ENCODE measurements at places on chromosomes 3 and 15.

DNA sequence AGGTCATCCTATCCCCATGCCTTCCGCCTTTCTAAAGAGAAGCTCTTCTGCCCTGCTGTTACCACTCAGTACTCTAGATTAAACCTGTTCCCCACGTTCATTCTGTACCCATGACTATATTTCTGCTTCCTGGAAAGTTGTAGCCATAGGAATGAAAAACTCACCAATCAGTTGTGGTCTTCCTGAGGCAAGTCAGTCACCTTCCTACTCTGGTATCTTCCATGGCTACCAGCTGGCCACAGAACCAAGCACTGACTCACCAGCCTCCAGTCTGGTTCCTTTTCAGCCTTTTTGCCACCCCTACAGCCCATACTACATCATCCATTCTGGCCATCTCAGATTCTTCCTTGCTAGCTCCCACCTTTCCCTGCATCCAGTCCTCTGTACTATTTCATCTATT lies 46.4 kb downstream of the TMEM44 start:
- DNase-seq, result no peak

DNA sequence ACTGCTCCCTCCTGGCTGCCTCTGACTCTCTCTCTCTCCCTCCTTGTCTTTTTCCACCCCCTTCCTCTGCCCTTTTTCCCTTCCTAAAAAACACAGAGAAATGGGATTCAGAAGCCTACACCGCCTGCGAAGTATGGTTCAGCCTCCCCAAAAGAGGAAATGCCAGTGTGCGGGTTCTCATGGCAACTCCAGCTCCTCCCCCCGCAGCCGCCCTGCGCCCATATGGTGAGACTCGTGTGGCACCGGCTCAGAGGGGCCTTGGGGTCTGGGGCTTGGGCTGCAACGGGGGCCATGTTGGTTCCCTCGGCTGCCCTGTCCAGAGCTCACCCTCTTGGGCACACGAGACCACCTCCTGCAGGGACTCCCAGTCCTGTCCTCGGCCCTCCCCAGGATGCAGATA lies 23.6 kb upstream of the LINGO1 start:
- no peak for DNase-seq

DNA sequence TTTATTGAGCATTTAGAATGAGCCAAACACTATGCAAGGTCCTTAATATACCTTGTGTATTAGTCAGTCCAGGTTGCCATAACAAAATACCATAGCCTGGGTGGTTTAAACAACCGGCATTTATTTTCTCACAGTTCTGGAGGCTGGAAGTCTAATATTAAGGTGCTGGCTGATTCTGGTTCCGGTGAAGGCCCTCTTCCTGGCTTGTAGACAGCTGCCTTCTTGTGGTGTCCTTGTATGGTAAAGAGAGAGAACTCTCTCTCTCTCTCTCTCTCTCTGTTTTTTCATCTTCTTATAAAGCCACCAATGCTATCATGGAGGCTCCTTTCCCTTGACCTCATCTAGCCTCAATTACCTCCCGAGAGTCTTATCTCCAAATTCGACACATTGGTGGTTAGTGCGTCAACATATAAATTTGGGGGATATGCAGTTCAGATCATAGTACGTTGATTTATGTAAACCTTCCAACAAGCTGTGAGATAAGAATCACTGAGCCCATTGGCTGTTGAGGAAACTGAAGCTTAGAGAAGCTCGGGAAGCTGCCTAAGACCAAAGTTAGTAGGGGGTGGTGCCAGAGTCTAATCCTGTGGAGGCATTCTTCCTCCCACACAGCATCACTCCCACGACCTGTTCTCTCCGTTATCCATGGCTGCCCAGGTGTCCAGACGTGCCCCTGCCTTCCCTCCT lies 298.0 kb upstream of the PROK2 start:
- no peak for DNase-seq

- no peak for DNase-seq
Measured at GRCh38 chr3:29695201-29695600, 414.3 kb downstream of the RBMS3 start.

GRCh38 chr15:89672221-89673164 lies 6.7 kb downstream of the PLIN1 start:
- DNase-seq, result peak; percentile 19

GRCh38 chr3:107978131-107979055 lies 112.4 kb downstream of the CD47 start:
- no peak for DNase-seq

DNA sequence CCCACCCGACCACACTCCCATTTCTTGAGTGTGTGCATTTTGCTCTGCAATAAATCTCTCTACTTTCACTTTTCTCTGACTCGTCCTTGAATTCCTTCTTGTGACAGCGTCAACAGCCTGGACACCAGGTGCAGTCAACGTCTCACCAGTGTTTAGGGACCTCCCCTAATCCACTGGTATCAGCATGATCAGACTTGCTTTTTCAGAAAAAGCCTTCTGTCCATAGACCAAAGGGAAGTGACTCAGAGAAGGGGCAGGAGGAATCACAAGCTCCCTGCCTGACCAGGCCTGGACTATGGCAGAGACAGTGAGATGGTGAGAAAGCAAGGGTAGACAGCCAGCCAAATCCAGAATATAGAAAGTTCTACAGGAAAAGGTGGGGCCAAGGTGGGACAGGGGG lies 15.5 kb downstream of the CCR5 start:
- no peak for DNase-seq

DNA sequence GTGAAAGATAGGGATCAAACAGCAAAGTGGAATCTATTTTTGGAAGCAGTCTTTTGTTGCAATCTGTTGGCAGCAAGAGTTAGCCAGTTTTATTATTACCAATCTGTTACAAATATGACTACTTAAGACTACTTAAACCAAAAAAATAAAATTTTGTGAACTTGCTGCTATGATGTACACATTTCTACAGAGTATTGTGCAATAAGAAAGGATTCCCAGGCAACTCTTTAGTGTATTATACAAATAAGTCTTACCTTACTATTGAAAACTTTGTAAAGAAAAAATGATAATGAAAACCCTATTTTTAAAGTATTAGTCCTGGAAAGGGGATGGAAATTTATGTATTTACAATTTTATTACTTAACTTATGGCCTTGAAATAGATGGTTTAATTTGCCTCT lies 44.7 kb downstream of the CADM2 start:
- DNase-seq, result no peak

DNA sequence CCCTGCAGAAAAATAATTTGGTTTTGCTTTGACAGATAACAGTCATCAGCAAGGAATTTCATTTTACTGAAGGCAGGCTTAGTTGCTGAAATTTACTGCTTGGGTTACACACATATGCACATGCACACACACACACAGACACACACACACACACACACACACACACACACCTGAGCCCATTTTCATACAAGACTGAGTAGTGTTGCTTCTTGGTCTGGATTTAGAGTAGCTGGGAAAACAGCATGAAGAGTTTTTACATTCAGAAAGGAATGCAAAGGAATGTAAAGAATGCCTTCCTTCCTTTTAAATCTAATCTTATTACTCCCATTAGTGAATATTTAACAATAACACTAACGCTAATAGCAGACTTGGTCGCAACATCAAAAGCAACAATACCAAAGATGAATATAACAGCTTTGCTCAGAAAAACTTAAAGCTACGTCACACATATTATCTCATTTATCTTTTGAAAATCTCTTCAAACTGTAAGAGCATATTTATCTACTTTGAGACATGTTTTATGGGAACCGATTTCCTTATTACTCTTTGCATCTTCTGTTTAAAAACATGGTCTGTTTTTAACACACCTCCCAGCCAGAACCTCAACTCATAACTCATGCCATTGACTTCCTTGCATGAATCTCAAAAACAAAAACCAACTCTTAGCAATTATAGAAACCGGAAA lies 32.5 kb downstream of the RFTN1 start:
- no peak for DNase-seq

DNA sequence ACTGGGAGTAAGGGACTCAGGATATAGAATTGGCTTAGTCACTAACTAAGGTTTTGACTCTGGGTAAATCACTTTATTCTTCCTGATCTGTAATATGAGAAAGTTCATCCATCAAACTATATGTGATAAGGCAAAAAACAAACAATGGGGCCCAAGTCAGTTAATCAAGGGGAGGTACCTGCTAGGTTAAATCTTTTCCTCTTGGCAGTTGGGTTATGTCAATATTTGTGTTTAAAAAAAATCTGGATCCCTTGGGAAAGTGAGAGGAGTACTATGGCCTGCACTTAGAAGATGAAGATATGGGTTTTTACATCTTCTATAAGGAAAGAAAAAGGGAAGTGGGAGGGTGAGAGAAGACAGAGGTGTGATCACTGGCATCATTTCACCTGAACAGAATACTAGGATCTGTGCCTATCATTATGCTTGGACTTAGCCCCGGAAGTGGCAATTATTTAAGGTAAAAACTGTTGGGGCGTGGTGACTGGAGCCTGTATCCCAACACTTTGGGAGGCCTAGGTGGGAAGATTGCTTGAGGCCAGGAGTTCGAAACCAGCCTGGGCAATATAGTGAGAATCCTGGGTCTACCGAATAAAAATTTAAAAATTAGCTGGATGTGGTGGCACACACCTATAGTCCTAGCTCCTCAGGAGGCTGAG lies 2.8 kb upstream of the SLC28A2 start:
- no peak for DNase-seq

Data from GM13976 (cell line).